Upper lobe of right lung (tissue), 1 donor: ENCODE measurements at places on chromosomes 4 and X.

- DNase-seq = no peak
These were observed 11.1 kb downstream of the ITIH6 start for GRCh38 chrX:54786967-54787366.

- DNase-seq = no peak
These were observed 47.9 kb downstream of the STARD8 start for GRCh38 chrX:68695206-68695845.

DNA sequence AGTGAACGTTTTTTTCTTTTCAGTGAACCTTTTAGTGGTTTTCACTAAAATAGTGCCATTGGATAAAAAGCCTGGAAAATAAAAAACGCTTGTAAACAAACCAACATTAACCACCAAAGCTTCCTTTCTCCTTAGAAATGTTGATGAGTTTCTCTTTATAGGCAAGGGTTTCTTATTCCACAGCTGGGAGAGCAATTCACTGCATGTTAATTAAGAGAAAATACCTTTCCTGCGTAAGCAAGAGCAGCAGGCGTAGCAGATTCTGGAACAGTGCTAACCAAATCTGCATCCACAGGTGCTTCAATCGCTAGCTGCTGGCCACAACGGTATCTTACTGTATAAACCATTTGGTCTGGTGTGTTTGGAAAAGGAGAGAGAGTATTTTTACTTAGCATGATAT lies 13.3 kb upstream of the AASDH start:
- DNase-seq = no peak

DNA sequence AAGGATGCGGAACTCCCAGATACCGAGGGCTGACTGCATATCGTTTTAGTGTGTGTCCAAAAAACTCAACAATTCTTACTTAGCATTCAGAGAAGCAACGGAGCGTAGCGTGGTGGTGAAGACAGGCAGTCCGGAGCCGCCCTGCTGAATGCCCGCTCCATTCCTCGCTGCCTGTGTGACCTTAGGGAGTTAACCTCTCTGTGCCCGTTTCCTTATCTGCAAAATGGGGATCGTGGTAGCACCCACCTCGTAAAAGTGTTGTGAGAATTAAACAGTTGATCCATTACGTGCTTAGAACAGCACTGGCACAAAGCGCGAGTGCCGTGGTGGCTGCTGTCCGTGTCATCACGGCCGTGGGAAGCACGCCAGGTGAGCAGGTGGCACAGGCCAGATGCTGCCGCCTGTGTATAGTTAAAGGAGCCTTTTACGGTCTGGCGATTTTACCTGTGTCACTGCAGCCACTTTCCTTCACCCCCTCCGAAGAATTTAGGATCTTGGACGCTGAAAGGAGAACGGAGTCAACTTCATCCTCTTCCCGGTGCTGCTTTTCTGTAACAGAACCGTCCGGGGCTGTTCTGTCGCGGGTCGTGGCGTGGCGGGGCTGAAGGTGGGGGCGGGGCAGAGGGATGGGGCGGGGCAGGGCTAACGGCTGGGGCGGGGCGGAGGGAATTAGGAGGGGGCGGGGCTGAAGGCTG lies 885 bp downstream of the CCDC110 start:
- peak; percentile 81 for DNase-seq

- DNase-seq = peak; percentile 49
These were observed 135.4 kb downstream of the CRLF2 start for GRCh38 chrX:1076871-1077651.

DNA sequence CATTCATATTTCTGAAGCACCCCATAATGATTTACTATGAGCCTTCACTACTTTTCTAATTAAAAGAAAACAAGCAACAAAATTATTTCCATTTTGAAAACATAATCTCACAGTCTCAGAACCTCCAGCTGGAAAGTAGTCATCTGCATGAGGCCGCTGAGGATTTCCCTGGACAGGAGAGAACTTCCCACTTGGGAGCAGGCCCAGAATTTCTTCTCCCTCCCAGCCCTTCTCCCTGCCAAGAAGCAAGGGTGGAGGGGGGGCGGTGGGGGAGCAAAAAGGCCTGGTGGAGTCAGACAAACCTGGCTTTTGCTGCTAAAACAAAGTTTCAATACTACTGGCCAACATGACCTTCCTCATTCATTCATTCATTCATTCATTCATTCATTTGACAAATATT lies 167.3 kb downstream of the PJA1 start:
- no peak for DNase-seq

DNA sequence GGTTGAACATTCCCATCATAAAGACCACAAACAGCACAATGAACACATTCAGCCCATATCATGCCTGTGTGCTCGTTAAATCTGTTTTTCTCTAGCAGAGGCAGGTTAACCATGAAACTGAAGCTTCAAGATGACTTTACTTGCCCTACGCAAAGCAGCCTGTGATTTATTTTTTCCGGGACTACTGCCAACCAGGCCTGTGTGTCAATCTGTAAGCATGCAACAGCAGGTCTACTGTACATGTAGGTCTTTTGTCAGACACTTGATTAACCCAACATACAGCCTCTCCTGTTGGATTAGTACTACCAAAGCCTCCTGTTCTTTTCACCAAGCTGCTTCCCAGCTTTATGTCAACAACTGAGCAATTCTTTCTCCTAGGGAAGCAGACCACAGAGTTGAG lies 85.5 kb upstream of the ACSL1 start:
- DNase-seq = no peak

GRCh38 chr4:87151730-87152129 lies 68.7 kb downstream of the KLHL8 start:
- DNase-seq = no peak

- no peak for DNase-seq
These were observed 159.9 kb downstream of the LDB2 start for GRCh38 chr4:16738558-16738957.

- no peak for DNase-seq
These were observed 113.0 kb downstream of the ANAPC10 start for GRCh38 chr4:144985014-144985413.

DNA sequence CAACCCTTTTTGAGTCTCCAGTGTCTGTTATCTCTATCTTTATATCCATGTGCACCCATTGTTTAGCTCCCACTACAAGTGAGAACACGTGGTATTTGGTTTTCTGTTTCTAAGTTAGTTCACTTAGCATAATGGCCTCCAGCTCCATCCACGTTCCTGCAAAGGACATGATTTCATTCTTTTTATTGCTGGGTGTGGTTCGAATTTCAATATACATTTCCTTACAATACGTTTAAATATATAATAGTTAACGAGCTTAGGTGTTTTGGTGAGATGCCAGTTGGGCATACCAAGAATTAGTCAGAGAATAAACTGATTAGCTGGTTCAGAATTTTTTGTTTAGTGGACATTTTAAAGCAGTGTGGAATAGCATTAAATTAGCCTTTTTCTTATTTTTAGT lies 196.7 kb downstream of the CFAP47 start:
- DNase-seq = no peak

GRCh38 chr4:14028862-14029261 lies 401.3 kb upstream of the BOD1L1 start:
- no peak for DNase-seq

DNA sequence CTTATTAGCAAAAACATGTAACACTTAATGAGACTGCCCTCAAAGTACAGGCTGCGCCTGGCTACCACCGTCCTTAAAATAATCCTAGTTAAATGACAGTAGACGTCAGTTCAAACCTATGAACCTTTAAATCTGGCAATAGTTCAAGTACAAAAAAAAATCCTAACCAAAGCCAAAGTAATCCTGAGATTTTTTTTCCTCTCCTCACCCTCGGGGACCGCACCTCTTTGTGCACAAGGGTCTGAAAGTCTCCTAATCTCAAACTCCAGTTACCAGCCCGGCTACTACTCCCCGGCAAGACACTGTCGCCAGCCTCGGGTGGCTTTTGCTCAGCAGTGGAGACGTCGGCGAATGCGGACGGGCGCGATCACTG lies 439 bp downstream of the SEC31A start:
- DNase-seq = no peak

- DNase-seq = no peak
These were observed 39.3 kb upstream of the MAGEA10 start for GRCh38 chrX:152177497-152178269.

DNA sequence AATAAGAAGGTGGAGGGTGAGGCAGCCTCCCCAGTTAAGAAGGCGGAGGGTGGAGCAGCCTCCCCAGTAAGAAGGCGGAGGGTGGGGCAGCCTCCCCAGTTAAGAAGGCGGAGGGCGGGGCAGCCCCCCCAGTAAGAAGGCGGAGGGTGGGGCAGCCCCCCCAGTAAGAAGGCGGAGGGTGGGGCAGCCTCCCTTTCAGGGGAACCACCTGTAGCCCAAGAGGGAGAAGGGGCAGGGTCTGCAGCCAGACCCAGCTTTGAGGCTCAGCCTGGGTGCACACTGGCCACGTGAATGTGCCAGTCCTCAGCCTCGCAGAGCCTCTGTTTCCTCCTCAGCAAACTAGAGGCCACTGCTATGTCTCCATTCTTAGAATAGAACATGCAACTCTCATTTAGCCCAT lies 52.6 kb downstream of the HMX1 start:
- peak; percentile 16 for DNase-seq

- no peak for DNase-seq
These were observed 56.6 kb downstream of the AASDH start for GRCh38 chr4:56330691-56331090.

DNA sequence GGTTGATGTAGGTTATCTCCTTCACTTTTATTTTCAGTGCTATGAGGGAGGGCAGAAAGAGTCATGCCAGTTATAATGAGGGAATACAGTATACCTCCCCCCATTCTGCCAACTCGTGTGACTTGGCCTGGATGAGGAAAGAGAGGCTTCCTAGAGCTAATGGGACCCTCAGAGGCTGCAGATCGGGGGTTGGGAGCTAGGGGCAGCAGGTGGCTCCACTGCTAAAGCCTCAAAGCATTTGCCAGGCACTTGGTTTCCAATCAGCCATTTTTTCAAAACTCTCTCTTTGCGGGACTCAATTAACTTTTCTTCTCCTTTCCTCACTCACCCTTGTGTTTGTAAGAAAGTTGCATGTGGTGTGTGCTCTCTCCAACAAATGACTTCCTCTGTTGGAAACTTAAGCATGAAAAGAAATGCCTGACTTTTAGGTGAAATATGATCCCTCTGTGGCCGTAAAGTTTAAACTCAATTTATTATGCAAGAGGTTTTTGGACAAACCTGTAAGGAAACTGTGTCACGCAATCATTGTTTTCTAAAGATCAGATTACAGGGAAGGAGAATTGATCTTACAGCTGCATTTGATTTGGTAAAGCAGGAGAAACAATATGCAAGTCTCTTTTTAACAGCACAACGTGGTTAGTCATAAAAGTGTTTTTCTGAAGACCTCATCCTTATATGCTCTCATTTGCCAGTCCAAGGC lies 7.0 kb downstream of the SFRP2 start:
- no peak for DNase-seq

GRCh38 chr4:40957281-40957680 lies 207.5 kb downstream of the NSUN7 start:
- no peak for DNase-seq

GRCh38 chr4:7710576-7711306 lies 228.9 kb downstream of the AFAP1 start:
- no peak for DNase-seq

- no peak for DNase-seq
These were observed 510.3 kb downstream of the TECRL start for GRCh38 chr4:63898961-63899360.

- no peak for DNase-seq
These were observed 702.4 kb upstream of the EPHA5 start for GRCh38 chr4:66372706-66373105.

- no peak for DNase-seq
These were observed 18.7 kb downstream of the TXLNG start for GRCh38 chrX:16804923-16805464.
